ENCODE measurements at places on chromosomes 1 and 21.

- no peak for ATAC-seq
Measured at GRCh38 chr21:25964015-25964414, 206.6 kb downstream of the APP start.

GRCh38 chr1:209886219-209886536, 51.8 kb upstream of the SYT14 start:
- ATAC-seq = no peak

- no peak for ATAC-seq
Measured at GRCh38 chr1:207115269-207115668, 11.2 kb downstream of the C4BPA start.

DNA sequence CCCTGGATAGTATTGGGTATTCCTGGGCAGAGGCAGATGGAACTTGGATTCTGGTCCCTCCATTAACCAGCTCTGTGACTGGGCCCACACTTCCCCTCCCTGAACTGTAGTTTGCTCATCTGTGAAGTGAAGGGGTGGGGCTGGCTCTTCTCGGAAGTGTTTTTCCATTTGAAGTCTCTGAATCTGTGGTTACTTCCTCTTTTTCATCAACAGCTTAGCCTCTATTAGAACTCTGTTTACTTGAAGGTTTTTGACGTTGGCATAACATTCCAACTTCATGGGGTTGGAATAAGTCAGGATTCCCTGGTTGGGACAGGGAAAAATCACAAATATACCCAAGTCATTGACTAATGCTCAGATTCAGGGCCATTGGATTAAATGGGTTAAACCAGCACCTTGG, 3.6 kb downstream of the KIAA0040 start:
- no peak for ATAC-seq

GRCh38 chr1:210332719-210333398, 4.2 kb downstream of the HHAT start:
- ATAC-seq = no peak

DNA sequence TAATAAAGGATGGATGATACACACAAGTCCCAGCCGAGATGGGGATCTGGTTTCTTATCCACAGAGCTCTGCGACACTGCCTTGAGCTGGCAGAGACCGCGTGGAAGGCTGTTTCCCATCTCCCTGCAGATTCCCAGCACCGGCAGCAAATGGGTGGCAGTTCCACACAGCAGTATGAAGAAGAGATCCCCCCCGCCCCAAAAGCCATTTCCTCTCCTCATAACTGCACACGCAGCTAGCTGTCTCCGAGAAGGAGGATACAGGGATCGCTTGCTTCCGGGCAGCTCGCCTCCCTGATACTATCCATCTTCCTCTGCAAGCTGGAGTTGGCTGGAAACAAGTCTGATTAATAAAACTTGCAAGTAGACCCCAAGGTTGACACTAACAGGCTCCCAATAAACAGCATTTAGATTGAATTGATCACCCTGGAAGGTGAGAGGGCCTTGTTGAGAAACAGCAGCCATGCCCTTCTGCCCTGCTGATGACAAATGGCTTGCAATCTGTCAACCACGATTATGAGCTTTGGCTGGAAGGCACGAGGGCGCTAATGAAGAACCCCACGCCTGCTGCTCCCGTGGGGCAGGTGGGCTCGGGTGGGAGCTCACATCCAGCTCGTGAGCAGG, 642.3 kb downstream of the AJAP1 start:
- ATAC-seq = no peak

GRCh38 chr1:91655912-91656449, 155.3 kb downstream of the CDC7 start:
- ATAC-seq = no peak

DNA sequence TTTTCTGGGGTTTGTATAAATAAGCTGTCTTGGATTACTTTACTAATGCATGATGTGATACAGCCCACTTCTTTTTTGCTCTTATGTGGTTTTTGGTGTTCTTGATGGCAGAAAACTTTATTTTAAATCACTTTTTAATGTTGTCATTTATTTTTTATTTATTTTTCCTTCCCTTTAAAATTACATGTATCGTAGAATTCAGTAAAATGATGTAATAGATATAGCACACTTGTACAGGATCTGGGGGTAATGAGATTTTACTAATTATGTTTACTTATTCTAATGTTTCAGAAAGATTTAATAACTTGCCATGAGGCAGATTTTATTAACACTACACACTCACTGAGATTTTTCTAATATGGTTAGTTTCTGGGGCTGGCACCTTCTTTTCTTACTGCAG, 701 bp upstream of the B3GALT2 start:
- ATAC-seq = no peak

GRCh38 chr1:220121791-220122530, 28.0 kb downstream of the IARS2 start:
- ATAC-seq = no peak

GRCh38 chr1:199550199-199551065, 477.1 kb upstream of the NR5A2 start:
- ATAC-seq = peak; percentile 88

- no peak for ATAC-seq
Measured at GRCh38 chr1:67953301-67953700, 97.1 kb downstream of the DIRAS3 start.

DNA sequence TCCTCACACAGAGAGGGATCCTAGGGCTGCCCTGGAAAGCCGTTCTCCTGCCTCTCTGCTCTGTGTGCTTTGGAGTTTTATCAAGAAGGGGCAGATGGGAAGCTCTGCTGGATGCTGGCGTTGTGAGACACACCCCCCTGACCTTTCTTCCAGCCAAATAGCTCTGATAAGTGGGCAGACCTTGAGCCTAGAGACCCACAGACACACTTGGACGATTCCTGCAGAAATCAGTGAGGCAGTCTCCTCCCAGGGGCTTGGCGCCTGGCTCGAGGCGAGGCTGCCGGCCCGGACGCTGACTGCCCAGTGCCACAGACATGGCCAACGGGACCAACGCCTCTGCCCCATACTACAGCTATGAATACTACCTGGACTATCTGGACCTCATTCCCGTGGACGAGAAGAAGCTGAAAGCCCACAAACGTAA, at the start of gene MRAP:
MRAP (plus strand) TSS at position 198 of the 424 bp plus-strand sequence; CDS start at position 315, 117 bp downstream.
- no peak for ATAC-seq

DNA sequence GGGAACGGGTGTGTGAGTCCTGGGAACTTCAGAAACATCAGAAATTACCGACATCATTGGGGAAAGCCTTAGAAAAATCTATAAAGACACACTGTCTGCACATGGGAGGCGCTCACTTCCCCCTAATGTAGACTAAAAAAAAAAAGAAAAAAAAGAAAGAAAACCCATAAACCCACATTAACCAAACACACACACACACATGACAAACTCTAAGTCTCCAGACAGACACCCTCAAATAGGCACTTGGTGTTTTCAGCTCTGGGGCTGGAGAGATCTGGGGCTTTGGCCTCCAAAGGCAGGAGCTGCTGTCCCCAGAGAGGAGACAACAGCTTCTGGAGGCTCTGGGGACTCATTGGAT, 13.2 kb upstream of the SDHB start:
- ATAC-seq = no peak

- no peak for ATAC-seq
Measured at GRCh38 chr1:180233191-180234011, 3.3 kb downstream of the LHX4 start.

GRCh38 chr21:18340387-18340942, 63.1 kb downstream of the TMPRSS15 start:
- ATAC-seq = no peak

DNA sequence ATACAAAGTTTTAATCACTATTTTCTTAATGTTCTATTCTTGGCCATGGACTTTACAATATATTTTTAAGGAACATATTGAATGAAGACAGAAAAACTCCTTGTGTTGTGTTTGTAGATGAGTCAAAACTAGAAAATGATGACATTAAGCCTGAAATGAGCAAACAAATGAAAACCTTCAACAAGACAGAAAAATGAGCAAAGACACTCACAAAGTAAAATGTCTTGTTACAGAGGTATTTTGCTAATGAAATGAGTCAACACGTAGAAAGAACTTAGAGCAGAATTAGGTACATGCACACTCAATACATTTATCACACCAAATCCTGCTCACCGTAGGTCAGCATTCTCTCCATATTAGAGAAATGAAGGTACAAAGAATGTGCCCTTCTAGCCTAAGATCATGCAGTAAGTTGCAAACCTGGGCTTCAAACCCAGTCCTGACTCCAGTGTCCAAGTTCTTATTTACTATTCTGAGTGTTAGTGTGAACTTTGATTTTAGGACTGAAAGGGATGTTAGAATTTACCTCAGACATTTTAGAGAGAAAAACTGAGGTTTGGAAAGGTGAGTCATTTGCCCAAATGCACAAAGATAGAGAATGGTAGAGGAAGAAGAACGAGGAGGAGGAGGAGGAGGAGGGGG, 133.9 kb upstream of the SGIP1 start:
- no peak for ATAC-seq

GRCh38 chr1:33013791-33014190, 22.9 kb downstream of the AK2 start:
- ATAC-seq = no peak

GRCh38 chr1:185318431-185319138, 1.5 kb upstream of the IVNS1ABP start:
- ATAC-seq = no peak

DNA sequence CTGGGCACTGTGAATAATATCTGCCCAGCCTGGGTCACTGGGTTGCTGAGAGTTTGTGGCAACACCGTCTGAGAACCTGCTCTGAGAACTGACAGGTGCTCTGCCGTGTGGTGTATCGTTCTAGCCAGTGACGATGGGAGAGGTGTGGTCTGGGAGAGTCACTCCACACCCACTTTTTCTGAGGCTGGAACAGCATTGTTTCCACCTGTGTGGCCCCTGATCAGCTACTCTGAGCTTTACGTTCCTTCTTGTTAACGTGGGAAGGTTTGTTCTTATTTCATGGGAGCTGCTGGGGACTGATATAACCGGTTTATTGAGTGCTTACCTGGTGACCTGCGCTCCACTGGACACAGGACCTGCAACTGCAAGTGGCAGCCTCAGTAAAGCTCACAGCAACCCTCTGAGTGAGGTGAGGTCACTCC, 34.8 kb upstream of the TENT5C start:
- no peak for ATAC-seq

- peak; percentile 89 for ATAC-seq
Measured at GRCh38 chr1:156623946-156624813, 5.0 kb downstream of the HAPLN2 start.

DNA sequence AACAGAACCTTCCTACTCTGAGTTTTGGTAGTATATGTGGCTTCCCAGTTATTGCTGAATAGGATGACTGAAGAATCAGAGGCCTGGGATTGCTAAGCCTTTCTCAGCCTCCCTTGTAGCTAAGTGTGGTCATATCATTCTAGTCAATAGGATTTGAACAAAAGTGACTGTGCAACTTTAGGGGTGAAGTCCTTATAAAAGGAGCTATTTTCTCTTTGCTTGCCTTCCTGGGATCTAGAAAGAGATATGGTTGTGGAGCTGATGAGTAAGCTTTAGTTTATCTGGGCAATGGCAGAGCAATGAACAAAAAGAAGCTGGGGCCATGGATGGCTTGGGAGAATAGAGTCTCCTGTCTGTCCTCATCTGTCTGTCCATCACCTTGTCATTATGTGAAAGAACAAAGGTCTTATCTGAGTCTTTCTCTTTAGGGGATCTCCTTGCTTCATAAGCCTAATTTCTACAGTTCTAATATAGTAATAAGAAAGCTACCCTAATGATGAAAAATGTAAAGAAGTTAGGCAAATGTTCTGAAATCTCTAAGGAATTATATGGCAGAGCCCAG, 91.5 kb downstream of the TENT5C start:
- ATAC-seq = no peak

DNA sequence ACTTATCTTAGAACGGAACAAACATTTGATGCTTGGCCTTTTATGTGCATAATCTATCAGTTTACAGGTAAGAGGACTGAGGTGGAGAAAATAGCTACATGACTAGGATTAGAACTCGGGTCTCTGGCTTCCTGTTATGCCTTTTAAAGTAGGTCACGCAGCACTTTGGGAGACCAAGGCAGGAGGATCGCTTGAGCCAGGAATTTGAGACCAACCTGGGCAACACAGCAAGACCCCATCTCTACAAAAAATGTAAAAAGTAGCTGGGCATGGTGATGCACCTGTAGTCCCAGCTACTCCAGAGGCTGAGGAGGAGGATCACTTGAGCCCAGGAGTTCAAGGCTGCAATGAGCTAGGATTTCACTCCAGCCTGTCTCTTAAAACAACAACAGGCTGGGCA, 81.9 kb upstream of the AKT3 start:
- no peak for ATAC-seq
